ENCODE measurements at places on chromosomes 4 and X.

- no peak for DNase-seq
Measured at GRCh38 chr4:183318656-183319055, 1.4 kb downstream of the CLDN22 start.

- DNase-seq = peak; percentile 0
Measured at GRCh38 chr4:2064276-2064991, 5.3 kb downstream of the NAT8L start.

GRCh38 chrX:72125331-72126047 lies 6.2 kb downstream of the RTL5 start:
- DNase-seq = no peak

DNA sequence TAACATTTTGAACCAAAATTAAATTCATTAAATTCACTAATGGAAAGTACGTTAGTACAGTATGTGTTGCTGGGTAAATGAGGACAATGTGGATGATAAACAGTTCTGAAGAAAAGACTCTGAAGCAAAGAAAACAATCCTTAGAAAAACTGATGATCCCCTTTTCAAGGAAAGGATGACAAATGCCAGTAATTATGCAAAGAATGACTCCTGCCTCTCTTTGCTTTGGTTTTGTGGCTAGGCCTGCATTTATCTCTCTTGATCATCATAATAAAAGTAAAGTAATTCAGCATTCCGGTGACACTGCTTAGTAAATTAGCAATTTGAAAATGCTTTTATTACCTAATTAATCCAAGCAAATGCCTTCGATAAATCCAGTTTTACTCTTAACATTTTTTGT lies 652.2 kb upstream of the DIPK2B start:
- no peak for DNase-seq

- DNase-seq = no peak
Measured at GRCh38 chrX:10739426-10739825, 119.0 kb upstream of the MID1 start.

GRCh38 chrX:72663737-72664136 lies 50.4 kb downstream of the PHKA1 start:
- DNase-seq = no peak

DNA sequence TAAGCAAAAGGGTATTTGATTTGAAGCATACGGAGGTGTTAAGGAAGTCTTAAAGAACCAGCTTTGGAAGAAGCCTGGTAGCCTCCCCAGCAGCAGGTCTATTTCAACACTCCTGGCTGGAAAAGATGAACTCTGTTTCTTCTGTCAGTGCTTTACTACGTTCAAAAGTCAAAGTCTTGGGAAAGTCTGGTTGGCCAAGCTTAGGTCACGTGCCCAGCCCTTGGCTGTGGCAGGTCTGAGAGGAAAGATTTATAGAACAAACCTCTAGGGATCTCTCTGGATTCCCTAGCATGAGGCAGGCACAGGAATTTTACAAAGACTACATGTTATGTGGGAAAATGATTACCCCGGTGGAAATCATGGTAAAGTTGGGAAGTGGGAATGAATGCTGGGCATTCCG lies 8.6 kb upstream of the ARHGAP10 start:
- no peak for DNase-seq

DNA sequence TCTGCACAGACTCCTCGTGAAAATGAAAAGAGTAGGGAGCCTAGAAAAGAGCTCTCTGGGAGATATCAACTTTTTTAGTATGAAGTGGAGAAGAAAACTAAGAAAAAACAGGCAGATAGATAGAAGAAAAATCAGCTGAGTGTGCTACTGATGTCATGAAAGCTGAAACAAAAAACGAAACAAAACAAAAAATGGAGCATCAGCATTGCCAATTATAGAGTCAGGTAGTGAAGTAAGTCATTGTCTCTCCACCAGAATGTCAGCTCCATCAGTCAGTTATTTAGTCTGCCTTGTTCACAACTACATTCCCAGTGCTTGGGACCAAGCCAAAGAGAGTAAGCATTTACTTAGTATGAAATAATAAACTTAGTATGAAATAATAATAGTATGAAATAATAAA lies 595.1 kb downstream of the STPG2 start:
- DNase-seq = no peak

- no peak for DNase-seq
Measured at GRCh38 chrX:15499976-15500375, 631 bp upstream of the BMX start.

GRCh38 chr4:135201081-135201480 lies 999.5 kb upstream of the PABPC4L start:
- DNase-seq = no peak

DNA sequence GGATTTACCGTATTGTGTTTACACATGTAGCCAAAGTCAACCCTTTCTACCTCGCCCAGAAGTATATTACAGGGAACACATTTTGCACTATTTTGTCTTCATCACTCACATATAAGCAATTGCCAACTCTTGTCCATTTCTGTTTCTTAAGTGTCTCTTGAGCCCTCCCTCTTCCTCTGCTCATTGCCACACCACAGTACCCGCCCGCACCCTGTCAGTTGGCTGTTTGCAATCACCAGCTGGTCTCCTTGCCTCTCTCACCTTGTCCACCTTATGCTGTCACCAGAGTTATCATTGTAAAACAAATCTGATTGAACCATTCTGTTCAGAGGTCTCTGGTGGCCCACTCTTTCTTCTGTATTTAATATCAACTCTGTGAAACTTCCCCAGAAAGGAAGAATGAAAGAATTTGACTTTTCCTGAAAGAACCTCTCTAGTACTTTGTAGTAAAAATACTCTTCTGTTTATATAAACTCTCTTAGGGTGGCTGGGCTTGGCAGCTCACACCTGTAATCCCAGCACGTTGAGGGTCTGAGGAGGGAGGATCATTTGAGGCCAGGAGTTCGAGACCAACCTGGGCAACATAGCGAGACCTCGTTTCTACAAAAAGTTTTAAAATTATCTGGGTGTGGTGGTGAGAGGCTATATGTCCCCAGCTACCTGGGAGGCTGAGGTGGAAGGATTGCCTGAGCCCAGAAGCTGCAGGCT lies 50.2 kb downstream of the ING2 start:
- no peak for DNase-seq

GRCh38 chr4:102324730-102325129 lies 20.6 kb downstream of the SLC39A8 start:
- DNase-seq = no peak

- DNase-seq = peak; percentile 64
Measured at GRCh38 chr4:140052050-140052449, 101.9 kb downstream of the MAML3 start.

- no peak for DNase-seq
Measured at GRCh38 chr4:125235971-125236370, 78.8 kb upstream of the FAT4 start.

DNA sequence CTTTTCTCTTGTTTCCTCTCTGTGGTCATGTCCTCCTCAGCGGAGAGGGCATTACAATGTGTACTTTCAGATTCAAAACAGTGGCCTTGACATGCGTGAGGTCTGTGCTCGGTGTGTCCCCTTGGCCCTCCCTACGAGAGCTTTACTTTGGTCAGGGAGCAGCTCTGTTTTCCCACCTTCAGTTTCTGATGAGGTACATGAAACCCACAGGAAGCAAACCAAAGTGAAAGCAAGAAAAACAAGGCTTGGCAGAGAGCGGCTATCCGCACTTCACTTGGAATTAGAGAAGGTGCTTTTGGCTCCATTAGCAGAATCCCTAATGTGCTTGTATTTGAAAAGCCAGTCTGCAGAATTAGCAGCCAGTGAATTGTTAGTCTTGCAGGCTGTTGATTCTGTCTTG lies 19.5 kb upstream of the BOD1L1 start:
- no peak for DNase-seq

DNA sequence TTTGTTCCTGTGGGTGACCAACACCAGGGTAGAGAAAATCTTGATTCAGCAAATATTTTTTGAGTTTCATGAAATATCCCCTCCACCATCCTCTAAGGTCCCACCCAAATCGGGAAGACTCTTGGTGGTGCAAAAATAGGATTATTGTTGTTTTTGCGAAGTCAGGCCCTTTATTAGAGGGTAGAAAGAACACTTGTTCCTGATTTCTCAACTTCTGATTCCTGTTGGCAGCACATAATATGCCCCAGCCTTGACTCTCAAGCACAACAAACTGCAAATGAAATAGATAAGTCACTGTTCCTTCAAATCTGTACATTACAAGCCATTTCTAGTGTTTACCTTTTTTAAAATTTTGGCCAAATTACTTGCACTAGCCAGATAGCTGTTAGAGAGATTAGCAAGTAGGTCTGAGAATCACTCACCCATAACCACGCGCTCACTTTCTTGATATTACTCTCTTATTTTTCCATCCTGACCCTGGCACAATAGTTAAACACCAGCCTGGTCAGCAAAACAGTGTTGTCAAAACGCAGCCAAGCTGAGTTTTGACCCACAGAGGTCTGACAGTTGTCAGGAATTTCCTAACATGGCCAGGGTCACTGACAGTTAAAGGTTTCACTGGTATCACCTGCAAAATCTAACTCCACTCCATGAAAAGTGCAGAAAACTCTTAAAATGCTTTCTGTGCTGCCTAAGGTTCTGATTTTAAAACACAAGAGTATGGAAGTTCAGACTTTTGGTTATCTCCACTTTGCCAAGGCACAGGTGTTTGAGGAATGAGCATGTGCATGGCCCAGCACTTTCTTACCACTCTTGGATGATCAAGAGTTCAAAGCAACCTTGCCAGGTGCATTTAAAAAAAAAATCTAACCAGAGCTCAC lies 69.8 kb downstream of the RBM47 start:
- no peak for DNase-seq

DNA sequence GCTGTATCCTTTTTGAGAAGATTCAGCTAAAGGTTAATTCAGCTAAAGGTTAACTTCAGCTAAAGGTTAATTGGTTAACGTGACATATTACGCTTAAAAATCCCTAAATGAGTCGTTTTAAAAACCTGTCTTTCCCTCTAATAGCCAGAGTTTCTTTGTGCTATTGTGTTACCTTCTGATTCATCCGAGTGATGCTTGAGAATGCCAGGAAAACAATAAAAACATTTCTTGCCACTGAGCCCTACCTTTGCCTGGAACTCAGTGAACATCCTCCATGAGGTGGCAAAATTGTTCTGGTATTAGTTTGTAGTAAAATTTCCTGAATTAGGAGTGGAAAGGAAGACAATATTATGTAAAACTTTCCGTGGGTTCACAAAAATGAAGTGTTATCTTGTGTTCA lies 13.7 kb upstream of the TMPRSS11E start:
- DNase-seq = no peak

DNA sequence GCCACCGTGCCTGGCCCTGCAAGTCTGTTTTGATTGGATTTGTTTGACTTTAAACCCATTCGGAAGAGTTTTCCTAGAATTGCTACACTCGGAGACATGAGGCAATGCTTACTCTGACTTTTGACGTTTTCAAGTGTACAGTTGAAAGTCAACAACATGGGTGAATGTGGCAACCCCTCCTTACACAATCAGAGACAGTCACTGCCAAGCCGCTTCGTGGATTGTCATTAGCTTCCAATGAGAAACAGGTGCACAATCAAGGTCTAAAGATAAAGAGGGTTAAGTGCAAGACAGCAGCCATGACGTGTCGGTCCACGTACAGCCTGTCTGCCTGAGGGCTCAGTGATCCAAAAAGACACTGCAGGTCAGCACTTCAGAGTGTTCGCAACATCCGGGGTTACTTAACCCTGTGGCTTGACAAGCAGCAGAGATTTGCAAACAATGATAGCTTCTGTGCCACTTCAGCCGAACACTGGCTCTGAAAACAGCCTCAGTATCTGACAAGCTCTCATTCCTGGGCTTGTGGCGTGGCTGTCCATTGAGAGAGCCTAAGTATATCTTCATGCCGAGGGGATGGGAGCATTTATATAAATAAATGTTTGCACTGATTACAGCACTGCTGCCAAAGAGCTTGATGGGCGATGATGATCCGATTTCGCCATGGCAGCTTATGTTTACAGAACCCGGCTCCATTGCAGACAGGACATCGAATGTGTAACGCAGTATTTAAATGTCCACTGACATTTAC lies 180.0 kb downstream of the DHRSX start:
- DNase-seq = peak; percentile 38

DNA sequence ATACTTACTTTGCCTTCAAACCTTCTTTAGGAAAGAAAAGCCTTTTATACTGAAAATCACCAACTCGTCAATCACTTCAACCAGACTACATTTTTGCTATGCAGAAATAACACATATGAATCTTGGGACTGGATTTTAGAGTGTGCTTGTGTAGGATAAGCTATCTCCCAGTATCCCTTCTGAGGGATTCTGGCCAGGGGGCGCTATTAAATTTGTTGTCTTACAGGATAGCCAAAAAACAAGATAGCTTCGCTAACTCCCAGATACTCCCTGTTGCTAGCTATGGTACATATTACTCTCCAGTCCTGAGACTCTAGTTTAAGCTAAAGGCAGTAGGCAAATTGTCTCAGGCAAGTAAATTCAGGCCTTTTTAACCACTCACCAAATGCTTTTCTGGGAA lies 167.2 kb downstream of the LHFPL1 start:
- DNase-seq = no peak

GRCh38 chr4:153469031-153469430 lies 2.9 kb downstream of the TMEM131L start:
- no peak for DNase-seq

DNA sequence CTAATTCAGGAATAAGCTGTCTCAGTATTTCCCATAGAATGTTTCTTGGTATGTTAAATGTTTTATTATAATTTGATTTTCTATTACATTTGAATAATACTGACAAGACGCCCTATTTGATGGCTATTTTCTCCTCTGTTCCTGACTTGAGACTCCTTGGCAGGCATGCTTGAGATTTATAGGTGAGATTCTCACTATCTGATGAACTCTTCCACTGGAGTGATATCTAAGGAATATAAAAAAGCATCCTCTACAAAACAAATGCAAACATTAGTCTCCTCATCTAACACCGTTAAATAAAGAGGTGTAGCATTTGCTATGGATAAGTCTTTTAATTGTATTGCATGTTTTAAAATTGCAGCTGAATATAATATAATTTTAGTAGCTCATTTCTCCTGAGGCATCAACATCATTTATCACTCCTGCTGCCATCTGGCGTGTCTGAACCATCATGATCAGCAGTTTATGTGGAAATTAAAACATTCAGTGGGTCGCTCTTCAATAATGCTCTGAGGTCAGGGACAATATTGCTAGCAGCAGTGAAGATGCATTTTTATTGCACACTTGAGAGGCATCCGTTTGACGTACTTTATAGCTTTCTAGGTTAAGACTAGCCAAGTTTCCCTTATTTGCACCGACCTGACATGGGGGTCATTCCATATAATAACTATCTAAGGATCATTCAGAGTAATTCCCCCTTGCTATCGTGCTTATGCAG lies 210.4 kb upstream of the GALNTL6 start:
- DNase-seq = no peak

DNA sequence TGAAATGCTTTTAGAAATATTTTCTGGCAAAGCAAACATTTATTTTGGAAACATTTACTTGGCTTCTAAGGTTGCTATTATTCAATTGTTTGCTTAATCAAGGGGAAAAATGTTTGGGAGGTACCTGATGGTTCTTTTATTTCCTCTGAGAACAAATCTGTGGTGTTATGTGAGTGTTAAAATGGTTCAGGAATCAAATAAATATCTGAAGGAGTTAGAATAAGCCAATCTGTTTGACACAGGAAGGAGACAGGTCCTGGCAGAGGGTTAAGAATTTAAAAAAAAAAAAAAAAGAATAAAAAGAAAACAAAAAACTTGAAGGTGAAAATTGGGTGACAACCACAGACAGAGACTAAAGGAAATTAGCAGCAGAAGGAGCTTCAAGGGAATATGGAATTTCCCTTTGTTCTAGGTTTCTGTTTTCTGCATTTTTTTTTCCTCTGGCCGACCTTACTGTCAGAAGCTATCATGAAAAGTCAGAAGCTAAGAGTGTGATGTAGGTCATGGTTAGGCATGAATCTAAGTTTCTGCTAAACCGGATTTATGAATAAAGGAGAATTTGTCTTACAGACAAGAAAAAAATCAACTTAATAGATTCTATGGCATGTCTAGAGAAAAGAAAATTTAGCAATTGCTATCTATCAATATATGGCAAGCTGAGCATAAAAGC lies 78.6 kb upstream of the PNPLA4 start:
- no peak for DNase-seq

Data from head of caudate nucleus (tissue), 42 donors.